ENCODE measurements at places on chromosomes 2 and 18.
A peak's percentile ranks its signal among the peaks of the same experiment; 100 is the strongest.

DNA sequence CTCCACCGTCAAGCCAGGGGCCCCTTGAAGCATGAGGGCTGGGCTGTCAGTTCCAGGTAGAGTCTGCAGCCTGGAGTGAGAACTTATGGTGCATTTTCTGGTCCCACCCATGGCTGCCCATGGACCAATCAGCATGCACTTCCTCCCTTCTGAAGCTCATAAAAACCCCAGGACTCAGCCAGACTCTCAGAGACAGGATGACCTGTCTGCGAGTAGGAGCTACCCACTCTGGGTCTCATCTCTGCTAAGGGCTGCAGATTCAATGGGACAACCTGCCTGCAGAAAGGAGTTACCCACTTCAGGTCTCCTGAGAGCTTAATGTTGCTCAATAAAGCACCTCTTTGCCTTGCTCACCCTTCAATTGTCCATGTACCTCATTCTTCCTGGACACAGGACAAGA, 9.4 kb upstream of the DUSP19 start:
- no peak for DNase-seq

DNA sequence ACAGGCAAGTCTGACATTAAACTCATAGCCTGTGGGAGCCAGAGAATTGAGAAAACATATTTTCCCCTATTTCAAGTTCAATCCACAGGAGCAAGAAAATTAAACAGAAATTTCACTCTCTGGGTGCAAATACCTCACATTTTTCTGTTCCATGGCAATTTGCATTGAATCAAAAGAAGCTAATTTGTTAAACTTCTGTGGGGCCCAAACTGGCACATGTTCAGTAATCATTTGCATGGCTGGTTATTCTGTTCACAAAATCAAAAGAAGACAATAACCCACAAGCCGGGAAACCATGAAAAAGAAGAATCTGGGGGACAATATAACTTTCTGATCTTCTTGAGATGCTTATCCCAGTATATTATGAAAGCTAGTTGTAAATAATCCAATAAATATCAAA, 363.1 kb downstream of the LRP1B start:
- DNase-seq, result no peak

GRCh38 chr2:156398176-156398575, 38.0 kb upstream of the GPD2 start:
- DNase-seq, result no peak

DNA sequence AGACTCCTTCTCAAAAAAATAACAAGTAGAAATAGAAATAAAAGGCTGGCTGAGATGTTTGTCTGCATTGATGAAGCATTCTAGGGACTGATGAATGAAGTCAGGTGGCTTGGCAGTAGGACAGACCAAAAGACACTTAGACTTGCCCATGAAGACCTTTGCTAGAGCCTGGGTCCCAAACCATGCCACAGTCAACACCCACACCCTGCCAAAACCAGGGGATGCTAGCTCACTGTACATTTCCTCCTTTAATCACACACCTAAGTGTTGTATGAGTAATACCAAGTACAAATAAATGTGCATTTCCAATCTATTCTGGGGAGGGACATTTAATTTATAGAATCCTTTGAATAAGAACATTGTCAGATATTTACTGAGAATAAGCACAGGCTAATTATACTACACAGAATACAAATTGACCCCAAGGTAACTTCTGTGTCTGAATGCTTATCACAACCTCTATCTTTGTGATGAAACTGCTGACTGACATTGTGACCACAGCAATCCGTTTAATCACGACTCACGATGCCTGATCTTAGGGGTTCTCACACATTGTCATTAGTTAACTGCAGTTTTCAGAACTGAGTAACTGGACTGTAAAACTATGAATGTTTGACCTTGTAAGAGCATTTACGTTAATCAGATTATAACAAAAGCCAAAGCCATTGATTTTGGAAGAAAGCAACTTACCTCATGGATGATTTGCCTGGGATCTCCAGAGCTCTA, 10.5 kb upstream of the NOL10 start:
- DNase-seq, result no peak

- no peak for DNase-seq
These were observed 373.7 kb upstream of the GALNT5 start for GRCh38 chr2:156883804-156884203.

GRCh38 chr2:74233648-74234047, 35.2 kb downstream of the MTHFD2 start:
- no peak for DNase-seq

DNA sequence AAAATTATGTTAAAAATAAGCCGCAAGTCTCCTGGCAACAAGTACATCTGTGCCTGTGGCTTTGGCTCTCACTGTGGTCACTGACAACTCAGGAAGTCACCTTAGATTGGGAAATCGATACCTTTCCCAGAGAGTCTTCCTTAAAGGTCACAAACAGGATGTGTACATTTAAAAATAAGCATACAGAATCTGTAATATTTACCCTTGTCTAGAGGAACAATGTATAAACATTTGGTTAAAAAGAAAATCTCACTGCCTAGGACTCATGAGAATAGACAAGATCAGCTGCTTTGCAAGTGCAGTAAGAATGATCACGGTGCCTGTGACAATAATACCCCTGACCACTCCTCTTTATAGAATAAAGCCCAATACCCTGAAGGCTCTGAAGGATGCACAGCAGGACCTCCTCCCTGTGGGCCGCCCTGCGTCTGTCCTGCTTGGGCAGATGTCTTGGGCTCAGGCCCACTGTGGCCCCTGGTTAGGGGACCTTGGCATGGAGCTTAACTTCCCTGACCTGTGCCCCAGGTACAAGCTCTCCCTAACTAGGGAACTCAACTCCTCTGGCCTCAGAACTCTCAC, 98.0 kb upstream of the MGAT4A start:
- DNase-seq, result no peak

DNA sequence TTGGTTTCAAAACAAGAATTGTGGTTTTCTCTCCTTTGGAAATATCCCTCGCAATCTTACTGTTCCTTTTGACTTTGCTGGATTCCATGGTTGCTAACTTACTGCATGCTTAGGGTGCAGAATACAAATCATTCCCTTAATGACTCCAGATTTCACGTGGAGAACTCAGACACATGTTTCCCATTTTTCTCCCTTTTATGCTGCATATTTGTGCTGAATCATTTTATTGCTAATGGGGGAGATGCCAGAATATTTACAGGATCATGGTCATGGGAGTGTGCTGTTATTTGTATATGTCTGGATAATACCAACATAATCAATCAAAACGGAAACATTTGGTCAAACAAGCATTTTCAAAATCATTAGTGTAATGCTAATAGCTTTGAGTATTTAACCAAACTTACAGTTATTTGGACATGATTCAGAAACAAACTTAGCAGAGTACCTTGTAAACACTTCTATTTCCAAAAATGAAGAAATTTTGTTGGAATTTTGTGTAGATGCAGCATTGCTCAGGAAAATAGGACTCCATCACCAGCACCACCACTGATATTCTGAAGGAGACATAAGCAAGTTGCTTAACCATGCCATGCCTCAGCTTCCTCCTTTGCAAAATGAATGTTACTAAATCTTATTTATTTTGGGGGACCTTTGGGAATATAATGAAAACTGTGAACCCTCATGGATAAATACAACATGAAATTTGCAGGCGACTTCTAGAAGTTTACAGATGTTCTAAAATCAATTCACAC, 122.5 kb upstream of the RND3 start:
- no peak for DNase-seq

DNA sequence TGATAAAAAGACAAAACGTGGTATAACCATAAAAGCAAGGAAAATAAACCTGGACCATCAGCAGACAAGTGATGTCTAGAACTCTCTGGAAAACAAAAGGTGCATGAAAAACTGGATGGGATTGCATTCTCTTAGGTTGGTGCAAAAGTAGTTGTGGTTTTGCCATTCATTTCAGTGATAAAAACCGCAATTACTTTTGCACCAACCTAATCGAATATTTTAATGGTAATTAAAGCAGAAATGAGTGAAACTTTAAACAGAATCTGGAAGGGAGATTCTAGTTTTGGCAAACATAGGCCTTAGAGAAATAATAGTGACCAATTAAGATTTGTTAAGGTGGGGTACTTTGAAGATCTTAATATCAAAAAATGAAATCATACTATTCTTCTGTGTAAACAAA, 800.8 kb upstream of the GYPC start:
- DNase-seq, result no peak

- DNase-seq, result no peak
These were observed 103.1 kb downstream of the SH3BP4 start for GRCh38 chr2:235054919-235055318.

- DNase-seq, result no peak
These were observed 113.6 kb downstream of the CELF4 start for GRCh38 chr18:37452015-37452414.

DNA sequence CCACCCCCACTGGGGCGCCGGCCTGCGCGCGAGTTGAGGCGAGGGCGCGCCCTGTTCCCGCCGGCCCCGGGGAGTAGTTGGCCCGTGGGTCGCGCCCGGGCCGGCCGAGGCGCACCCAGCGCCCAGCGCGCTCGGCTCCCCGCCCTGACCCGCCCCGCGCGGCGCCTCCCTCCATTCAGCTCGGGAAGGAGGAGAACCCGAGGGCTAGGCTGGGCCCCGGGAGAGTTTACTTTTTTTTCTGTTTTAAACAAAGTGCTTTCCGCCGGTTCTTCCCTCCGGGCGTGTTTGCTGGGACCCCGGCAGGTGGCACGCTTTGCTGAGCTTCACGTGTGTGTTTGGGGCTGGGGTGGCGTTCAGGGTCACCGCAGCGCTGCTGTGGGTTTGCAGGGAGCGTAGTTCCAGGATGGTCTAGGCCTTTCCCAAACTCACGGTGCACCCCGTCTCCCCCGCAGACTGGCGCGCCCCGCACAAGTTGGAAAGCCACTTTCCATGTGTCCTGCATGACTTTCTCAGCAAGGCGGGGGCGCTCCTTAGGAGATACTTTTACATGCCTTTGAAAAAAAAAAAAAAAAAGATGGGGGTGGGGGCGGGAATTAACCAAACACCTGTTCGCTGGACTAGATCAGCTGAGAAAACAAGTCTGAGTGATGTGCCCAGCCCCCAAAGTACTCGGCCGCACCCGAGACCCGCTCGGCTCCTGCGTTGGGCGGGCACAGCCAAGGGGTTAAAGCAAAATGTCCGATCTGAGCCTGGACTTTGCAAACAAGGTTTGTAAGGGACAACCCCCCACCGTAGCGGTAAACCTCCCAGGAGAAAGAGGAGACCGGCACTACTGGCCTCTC, 825 bp downstream of the ITGA6 start:
- peak; percentile 29 for DNase-seq

GRCh38 chr18:21897811-21898210, 157.2 kb downstream of the MIB1 start:
- no peak for DNase-seq

GRCh38 chr18:34729264-34729663, 19.2 kb downstream of the DTNA start:
- DNase-seq, result no peak

- DNase-seq, result no peak
These were observed at the start of gene RAB31 for GRCh38 chr18:9708057-9708433. RAB31 (plus strand) TSS chr18:9708301; CDS start chr18:9708406, 105 bp downstream.

DNA sequence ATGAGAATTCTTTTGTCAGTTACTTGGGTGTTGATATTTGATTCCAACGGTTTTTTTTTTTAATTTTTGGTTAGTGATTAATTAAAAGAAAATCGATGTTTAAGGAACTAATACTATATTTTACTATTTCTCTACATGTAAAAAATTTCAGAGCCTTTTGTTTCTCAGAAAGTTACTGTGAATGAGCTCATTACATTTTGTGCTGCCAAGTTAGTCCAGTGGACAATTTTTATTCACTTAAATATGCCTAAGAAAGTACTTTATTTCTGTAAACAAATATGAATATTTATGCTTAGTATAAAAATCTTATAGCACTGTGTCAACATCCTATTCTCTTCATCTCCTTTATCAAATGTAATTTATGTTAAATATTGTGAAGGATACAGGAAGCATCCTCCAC, 309.3 kb downstream of the CTNNA2 start:
- DNase-seq, result no peak

DNA sequence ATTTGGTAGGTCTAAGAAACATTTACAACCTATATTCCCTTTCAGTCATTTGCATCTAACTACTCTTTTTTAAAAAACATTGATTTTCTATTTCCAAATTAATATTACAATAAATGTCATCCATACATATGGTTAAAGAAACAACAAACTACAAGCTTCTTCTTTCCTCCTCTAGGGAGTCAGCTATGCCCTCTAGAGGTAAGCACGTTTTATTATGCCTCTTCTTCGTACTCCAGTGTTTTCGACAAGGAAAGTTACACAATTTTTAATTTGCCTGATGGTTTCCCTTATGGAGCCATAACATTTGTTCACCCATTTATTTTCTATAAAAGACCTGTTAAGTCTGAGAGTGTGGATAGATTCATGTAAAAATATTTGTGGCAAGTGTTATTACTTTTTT, 183.4 kb upstream of the CDH7 start:
- DNase-seq, result no peak

DNA sequence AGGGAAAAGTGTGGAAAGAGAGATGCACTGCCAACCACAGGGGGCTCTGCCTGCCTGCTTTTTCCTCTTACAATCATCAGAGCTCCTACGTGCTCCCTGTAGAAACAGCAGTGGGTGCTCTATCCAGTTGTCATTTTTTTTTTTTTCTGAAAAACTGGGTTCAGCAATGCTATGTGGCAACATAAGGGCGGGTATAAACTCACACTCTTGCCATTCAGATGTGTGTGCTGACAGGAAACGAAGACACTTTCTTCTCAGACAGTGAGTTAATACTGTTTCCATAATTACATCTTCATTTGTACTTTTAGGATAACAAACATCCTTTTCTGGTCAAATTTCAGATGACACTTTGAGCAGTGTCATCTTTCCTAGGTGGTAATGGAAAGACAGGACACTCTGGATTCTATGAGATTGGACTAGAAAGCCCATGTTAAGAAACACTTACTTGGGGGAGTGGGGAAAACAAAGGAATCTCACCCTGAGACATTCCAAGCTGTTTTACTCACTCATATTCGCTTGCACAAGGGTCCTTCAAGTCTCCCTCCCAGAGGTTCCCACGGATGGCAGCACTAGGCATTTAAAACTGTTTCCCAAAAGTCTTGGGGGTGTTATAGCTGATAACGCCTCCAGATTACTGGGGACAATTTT, 41.3 kb downstream of the CCDC93 start:
- DNase-seq, result no peak

DNA sequence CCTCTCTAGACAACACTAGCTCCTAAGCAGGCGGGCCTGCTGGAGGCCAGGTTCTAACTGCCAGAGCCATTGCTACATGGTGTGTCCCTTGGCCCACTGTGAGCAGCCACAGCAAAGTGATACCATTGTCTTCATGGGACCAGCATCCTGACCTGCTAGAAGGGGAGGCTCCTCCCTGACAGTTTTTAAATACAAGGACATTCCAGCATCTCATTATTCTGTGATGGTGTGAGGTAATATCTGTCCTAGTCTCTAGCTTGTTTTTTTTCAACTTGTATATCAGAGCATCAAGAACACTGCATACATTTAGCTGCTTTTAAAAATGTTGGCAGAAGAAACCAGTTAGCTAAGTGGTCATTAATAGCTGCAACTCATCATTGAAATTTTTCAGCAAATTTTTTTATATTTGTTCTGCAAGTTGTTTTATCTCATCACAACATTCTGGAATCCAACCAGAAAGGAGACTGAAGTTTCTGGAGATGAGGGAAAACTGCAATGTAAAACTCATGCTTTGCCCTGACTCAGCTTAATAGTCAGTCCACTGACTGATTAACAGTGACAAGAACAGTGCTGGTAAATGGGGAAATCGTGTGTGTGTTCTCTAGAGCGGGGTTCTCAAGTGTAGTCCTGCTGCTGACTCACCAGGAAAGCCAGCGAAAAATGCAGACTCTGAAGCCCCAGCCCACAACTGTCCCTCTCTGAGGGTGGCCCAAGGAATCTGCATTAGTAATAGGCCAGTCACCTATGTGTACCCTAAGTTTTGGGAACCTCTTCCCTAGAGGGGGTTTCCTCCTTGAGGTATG, 17.8 kb downstream of the MAPRE3 start:
- no peak for DNase-seq

GRCh38 chr18:59988098-59988706, 88.4 kb downstream of the PMAIP1 start:
- DNase-seq, result peak; percentile 21
